Mesenteric fat pad (tissue), 1 donor: ENCODE measurements at places on chromosomes 2 and 18. TPM values are rescaled to one million over a fixed set of nuclear protein-coding genes. Genes with fewer than 3 reads are reported as not detected.
A peak's percentile ranks its signal among the peaks of the same experiment; 100 is the strongest.

Gene MROH2A
- total RNA-seq: not detected

DNA sequence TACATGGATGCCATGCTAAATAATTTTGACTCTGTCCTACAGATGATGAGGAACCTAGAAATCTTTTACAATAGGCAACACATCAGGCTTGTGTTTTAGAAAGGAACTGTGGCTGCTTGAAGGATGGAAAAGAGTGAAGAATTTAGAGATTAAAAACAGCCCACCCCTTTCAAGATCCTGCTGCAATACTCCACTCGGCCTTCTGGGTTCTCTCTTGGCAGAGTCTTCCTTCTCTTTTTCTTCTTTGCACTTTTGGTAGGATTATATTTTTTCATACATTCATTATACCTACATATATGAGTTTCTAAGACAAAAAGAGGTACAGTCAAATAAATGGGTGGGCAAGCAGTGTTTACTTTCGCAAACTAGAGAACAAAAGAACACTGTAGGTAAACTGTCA lies 474.3 kb downstream of the ERBB4 start:
- DNase-seq: no peak

- DNase-seq: no peak
These were observed 144.3 kb downstream of the INHBB start for GRCh38 chr2:120490091-120490798.

- DNase-seq: no peak
These were observed 443.7 kb upstream of the CELF4 start for GRCh38 chr18:38009320-38009719.

GRCh38 chr2:120315367-120316033 lies 30.4 kb upstream of the INHBB start:
- DNase-seq: no peak

DNA sequence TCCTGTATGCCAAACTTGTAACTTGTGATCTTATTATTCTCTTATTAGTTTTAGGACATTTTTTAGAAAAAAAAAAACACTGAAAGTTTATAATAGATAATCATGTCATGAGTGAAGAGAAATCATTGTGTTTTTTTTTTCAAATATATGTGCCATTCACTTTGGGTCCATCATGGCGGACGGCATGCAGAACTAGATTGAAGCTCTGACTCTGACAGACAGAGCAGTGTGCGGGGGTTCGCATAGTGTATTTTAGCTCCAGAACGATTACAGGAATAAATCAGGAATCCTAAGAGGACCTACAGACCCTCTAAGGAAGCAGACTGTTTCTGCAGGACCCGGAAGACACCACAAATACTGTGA lies 484.4 kb upstream of the REG3G start:
- DNase-seq: no peak

DNA sequence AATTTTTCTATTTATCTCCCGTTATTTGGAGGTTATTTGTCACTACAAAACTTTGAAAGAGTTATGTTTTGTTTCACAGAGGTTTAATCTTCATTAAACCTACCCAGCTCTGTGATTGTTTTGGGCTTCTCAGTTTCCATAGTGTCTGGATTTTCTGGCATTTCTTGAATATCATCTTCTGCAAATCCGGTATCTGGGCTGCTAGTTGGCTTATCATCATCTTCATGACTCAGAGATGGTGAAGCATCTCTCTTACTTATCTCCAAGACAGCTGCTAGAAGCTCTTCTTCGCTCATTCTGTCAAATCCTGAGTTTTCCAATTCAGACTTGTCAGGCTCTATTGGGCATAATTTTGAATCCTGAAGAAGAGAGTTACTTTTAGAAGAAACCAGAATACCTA lies 55.6 kb downstream of the VIL1 start:
- DNase-seq: no peak

DNA sequence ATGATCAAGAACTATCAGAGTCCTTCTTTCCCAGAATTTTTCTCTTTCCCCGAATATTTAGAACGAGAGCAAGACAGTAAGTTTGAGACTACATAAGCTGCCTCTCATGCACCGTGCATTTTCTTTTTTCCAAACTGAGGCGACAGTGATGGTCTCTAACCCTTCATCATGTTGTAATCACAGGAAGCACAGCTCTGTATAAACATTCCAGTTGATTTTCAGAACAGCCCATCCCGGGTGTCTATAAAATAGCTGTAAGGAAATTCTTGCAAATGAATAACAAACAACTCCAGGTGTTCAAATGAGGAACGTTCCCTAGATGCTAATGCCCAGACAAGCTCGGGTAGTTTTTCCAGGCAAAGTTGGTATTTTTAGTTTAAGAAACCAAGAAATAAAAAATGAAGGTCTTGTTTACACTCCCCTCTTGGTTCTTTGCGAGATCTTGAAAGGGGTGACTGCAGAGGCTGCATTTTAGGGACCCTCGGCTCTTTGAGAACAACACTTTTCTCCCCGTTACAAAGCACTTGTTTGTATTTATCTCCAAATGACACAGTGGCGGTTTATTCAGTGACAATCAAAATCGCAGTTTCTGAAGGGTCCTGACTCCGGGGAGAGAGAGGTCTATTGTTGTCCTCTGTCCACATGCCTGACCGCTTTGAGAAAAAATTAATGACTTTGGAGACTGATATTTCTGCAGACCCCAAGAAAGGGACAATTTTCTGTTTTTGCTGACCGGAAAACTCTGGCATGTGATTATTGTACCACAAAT lies 101.1 kb upstream of the NCK2 start:
- no peak for DNase-seq

DNA sequence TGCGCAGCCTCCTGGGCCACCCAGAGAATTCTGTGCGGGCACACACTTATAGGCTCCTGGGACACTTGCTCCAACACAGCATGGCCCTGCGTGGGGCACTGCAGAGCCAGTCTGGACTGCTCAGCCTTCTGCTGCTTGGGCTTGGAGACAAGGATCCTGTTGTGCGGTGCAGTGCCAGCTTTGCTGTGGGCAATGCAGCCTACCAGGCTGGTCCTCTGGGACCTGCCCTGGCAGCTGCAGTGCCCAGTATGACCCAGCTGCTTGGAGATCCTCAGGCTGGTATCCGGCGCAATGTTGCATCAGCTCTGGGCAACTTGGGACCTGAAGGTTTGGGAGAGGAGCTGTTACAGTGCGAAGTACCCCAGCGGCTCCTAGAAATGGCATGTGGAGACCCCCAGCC lies 11.8 kb upstream of the TTLL4 start:
- no peak for DNase-seq

- DNase-seq: no peak
These were observed 235.0 kb downstream of the MBD5 start for GRCh38 chr2:148255929-148256328.

GRCh38 chr18:50642439-50642838 lies 82.6 kb downstream of the MAPK4 start:
- peak; percentile 64 for DNase-seq
